Large intestine (tissue), 12 donors: ENCODE measurements at places on chromosomes 16 and 17. TPM values are rescaled to one million over a fixed set of nuclear protein-coding genes. Genes with fewer than 3 reads are reported as not detected.

SPN gene
- polyA plus RNA-seq: 6.8 TPM

MYLK3 gene
- polyA plus RNA-seq: 0.16 TPM

KRT31 gene
- not detected for polyA plus RNA-seq

GRCh38 chr16:3830625-3831254 is 49.8 kb downstream of the CREBBP start:
- H3K36me3 ChIP-seq: peaks cover 15% of the 10 kb centered on the region
- no peaks in the 10 kb centered on the region for H3K27me3 ChIP-seq
- DNase-seq: no peak
- no peak overlapping the region for H3K4me3 ChIP-seq

GRCh38 chr16:22141767-22142166 is 20.5 kb upstream of the SDR42E2 start:
- H3K4me3 ChIP-seq: no peak overlapping the region
- no peak overlapping the region for H3K27ac ChIP-seq
- no peaks in the 10 kb centered on the region for H3K36me3 ChIP-seq
- H3K27me3 ChIP-seq: peaks cover 7% of the 10 kb centered on the region
- H3K4me1 ChIP-seq: no peaks in the 10 kb centered on the region

- H3K4me1 ChIP-seq: peaks cover 50% of the 10 kb centered on the region
- no peak overlapping the region for H3K27ac ChIP-seq
- no peak overlapping the region for H3K4me3 ChIP-seq
- peaks cover 9% of the 10 kb centered on the region for H3K36me3 ChIP-seq
These were observed 54.5 kb downstream of the TENT4B start for GRCh38 chr16:50207652-50208051.
